ENCODE measurements at places on chromosomes 2 and 18.

DNA sequence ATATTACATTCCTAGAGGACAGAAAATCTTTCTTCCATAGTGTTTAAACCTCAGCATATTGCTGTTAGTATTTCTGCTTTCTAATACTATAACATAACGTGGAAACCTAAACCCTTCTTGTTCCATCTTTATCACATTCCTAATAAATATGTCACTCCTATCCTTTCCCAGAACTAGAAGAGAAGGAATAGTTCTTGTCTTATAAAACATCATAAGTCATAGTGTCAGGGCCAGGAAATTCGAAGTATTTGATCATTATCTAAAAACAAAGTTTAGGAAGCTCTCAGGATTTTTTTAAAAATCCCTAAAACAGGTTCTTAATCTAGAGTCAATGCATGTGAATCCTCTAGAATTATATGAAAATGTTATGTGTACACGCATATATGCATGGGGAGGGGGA lies 2.0 kb downstream of the NHEJ1 start:
- DNase-seq = no peak

DNA sequence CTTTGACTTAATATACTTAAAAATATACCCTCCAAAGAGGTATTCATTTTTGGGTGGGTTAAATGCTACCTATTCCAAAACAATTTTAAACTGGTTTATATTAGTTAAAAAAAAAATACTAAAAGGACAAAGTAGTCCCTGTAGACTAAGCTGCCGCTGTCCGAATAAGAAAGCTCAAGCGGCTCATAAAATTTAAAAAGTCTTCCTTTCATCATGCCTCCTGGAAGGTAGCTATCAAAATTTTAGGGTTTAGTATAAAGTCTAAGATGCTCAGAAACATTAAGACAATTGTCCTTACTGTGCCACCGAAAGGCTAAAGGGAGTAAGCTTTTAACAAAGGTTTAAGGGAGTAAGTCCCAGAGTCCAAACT lies 440 bp upstream of the UGGT1 start:
- no peak for DNase-seq

- DNase-seq = no peak
Measured at GRCh38 chr18:59189008-59189407, 30.9 kb upstream of the GRP start.

- DNase-seq = no peak
Measured at GRCh38 chr18:3554091-3554601, 104.2 kb downstream of the TGIF1 start.

- DNase-seq = no peak
Measured at GRCh38 chr2:71826826-71827523, 320.7 kb downstream of the CYP26B1 start.

GRCh38 chr2:39515897-39516346 lies 78.8 kb upstream of the MAP4K3 start:
- DNase-seq = no peak

GRCh38 chr2:130737592-130737991 lies 8.7 kb downstream of the GPR148 start:
- DNase-seq = no peak

DNA sequence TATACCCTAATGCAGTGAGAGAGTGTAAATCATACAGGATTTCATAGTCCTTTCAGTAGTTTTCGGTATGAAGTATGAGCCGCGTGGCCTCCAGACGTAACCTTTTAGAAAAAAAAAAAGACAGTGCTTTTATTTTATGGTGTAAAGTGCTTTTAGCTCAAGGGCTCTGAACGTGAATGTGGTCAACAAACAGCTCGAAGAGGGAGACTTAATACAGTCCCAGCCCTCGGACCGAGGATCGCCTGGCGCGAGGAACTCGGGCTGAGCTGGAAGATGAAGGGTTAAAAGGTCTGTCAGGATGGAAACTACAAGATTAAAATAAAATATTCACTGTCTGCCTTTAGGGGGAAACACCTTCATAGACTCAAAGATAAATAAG lies 4.0 kb upstream of the BCL11A start:
- no peak for DNase-seq

GRCh38 chr18:33576999-33577646 lies 896 bp upstream of the ASXL3 start:
- DNase-seq = no peak

DNA sequence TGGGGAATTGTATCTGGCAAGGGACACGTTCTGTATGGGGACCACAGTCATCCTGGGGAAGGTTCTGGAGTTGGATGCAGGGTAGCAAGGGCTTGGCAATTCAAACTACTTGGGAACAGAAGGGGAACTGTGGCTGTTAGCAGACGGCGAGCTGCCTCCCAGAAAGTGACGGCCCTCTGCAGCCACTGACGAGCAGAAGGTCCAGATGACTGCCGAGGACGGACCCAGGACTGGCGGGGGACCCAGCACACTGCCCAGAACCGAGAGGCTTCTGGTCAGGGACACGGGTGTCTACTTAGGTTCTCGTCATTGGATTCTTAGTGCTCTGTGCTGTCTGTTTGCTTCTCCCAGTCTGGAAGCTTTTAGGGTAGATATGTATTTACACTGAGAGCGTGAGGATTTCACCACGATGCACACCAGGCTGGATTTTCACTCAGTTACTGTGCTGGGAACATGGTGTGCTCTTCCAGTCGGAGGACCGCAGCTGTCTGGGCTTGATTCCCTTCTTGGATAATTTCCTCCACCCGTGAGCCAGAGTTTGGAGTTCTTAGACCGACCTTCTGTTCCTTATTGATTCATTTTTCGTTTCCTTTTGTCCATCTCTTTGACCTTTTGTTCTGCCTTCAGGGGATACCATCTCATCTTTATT lies 13.4 kb downstream of the GPR35 start:
- DNase-seq = no peak

DNA sequence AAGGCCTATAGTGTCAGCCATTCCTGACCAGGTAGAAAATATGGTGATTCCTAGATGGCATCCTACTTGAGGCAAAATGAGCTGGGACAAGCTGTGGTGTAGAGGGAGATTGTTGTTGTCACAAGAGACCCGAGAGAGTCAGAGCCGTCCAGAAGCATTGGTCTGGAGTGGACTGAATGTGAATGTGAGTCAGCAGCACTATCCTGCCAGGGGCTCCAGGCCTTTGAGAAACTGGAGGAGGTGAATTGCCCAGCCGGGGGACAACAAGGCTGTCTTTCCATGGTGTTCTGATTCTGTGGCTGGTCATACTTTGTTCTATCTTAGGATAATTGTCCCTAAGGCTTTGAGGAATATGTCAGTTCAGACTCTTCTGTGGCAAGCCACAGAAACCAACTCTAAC lies 29.4 kb upstream of the EIF2AK3 start:
- DNase-seq = no peak

DNA sequence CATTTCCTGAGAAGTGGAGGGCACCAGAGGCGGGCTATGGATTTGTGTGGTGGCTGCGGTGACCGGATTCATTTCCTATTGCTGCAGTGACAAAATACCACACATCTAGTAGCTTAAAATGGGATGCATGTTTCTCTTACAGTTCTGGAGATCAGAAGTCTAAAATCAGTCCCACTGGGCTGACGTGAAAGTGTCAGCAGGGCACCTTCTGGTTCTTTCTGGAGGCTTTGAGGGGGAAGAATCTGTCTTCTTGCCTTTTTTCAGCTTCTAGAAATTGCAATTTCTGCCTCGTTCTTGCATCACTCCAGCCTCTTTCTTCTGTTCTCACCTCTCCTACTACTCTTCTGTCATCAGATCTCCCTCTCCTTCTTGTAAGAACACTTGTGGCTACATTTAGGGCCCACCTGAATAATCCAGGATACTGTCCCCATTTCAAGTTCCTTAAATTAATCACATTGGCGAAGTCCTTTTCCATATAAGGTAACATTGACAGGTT lies 111.2 kb downstream of the MARCHF4 start:
- DNase-seq = no peak

GRCh38 chr2:241558532-241559322 lies at the start of gene BOK:
Gene BOK (plus strand): TSS chr2:241558745. CDS start chr2:241559484, 739 bp downstream.
- DNase-seq = no peak

DNA sequence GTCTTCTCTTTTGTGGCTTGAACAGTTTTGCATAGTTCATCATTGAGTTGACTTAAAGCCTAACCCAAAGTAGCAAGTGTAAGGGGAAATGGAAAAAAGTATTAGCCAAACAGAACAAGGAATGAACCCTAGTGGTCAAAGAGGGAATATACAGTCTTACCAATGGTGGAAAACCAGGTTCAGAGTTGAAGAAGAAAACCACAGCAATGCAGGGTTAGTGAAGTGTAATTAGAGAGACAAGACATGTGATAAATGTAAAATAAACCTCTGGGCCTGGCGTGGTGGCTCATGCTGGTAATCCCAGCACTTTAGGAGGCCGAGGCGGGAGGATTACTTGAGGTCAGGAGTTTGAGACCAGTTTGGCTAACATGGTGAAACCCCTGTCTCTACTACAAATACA lies 2.4 kb downstream of the TTN start:
- DNase-seq = no peak

DNA sequence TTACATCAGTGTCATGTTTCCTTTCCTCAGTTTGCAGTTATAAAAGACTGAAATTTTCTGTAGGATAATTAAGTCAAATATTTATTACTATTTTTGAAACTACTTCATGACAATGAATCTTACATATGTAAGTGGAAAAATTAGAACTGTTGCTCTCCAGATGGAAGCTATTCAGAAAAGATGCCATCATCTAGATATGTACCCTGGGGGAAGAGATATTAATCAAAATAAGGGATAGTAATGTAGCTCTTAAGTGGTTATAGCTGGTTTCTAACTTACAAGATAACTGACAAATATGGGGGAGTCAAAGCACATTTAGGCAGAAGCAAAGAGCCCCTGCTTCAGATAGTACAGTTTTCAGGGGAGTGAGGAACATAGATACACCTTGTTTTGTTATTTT lies 38.1 kb upstream of the PAX3 start:
- DNase-seq = no peak

DNA sequence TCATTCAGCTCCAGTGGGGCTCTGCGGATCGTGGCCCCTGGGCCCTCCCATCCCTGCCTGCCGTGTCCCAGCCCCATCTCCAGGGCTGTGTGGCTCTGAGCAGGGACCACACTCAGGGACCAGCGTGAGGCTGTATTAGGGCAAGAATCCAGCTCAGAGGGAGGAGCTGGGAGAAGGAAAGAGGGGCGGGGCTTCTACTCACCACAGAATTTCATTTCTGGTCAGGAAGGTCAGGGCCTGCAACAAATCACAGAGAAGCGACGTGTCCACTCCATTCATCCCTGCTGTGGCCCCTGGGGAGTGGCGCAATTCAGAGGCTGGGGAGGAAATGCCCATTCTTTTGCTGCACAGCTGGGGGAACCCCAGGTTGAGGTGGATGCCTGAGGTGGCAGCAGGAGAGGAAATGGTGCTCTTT lies 828 bp downstream of the CIB4 start:
- DNase-seq = no peak

- DNase-seq = no peak
Measured at GRCh38 chr2:149033716-149034115, 4.8 kb upstream of the LYPD6B start.

DNA sequence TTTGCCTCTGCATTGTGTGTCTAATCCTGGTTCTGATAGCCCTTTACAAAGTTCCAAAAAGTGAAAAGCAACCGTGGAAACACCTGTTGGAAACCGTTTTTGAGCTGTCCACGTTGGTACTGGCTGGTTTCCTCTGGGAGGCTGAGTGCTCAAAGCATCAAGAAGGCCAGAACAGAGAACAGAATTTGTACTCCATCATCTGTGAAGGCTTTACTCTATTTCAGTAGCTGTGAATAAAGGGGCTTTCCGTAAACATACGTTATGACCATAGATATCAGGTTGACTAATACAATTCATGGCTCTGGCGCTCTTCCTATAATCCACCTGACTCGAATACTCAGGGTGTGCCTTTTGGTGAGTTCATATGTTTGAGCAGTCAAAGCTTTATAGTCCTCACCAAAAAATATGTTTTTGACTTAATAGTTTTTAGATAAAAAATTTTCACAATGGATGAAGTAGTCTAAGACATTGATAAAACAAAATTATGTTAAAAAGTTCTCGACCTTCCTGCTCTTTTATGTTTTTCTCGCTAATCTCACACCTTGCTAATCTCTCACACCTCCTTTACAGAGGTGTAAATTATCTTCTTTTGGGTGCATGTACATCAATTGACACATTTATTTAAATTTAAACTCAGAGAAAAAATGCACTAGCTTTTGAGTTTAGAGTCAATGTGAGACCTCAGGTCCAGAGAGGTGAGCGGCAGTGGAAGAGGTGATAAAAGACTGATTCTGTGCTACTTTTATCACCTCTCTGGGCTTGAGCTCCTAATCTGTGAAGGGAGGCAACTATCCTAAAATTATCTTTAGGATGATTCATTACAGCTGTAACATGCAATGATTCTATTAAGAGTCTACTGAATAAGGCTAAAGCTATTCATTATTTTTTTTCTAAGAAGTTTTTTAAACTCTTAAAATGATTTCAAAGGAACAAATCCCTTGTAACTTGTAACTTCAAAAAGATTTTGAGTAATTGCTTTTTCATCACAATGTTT lies 65.3 kb downstream of the CXCR4 start:
- DNase-seq = no peak

DNA sequence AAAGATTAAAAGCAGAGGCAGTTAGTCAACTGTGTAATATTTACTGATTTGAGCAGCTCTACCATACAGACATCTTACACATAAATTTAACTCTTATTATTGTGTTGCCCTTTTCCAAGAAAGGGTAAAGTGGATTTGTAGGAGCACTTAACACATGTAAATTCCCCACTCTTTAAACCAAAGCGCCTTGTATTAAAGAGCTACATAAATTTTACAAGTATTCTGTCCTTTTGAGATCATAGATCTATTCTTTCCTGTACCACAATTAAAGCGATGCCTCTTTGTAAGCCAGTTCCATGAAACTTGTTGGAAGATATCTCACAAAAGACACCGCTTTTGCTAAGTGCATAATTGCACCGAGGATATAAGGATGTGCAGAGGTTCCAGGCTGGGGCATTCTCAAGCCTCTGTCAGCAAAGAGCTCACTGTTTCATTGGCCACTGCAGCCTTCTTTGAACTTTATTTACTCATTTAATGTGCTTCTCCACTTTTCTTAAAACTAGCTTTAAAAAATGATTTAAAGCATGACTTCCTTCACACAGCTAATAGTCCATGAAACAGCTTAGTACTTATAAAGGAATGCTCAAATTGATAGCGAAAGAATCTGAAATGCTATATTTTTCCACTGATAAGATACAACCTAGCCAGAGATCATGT lies 520.0 kb upstream of the TCF4 start:
- no peak for DNase-seq

GRCh38 chr2:204643326-204643725 lies 98.1 kb downstream of the PARD3B start:
- DNase-seq = no peak

- no peak for DNase-seq
Measured at GRCh38 chr2:68715353-68716041, 19.1 kb upstream of the ARHGAP25 start.

DNA sequence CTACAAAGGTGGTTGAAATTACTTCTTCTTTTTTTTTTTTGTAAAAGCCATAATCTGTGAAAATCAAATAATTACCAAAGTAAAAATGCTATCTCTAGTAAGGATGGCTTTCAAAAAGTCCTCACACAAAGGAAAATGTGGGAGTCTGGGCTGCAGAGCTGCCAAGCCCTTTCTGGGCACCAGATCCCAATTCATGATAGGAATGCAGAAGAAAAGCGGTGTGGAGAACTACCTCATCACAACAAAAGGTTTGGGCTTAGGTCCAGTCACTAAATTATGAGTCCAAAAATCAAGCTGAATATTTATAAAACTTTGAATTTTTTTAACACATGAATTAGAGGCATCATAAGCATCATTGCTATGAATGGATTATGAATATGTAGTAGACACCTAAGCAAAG lies 30.8 kb upstream of the EPHA4 start:
- no peak for DNase-seq

Measured in naive thymus-derived CD4-positive, alpha-beta T cell (primary cell).